ENCODE measurements at places on chromosomes 1 and 21.

GRCh38 chr1:235156265-235156664, 4.8 kb downstream of the RBM34 start:
- no peak for DNase-seq

DNA sequence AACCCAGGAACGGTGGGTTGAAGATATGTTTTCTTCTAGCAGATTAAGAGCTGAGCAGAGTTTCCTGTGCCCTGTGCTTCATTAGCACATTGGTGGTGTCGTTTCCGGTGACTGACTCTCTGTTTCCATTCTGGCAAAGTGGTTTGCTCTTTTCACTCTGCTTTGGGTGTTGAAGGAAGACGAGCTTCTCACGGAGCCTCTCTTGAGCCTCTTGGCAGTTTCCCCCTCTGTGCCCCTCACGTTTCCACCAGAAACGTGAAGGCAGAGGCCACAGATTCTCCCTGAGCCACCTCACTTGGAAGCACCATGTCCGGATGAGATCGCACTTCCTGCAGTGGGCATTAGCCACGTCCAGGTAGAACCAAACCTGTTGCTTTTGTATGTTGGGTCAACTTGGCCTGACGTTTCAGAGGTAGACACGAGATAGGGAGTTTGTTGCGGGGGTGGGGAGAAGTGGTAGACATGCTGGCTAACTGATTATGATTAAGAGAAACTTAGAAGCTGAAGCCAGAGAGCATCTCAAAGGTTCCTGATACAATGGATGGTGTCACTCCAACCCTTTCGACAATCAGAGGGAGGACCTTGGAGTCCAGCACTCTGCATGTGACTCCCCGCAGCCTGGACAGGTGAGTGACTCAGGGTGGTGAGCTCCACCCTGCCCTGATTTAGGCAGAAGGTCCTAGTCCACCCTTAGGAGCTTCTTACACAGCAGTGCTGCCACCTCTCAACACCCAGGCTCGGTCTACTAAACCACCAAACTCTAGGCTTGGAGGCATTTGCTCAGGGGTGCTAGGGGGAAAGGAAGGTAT, at the start of gene LAX1:
Gene LAX1, plus strand, starts transcription at position 155 of the 809 bp plus-strand sequence. Its CDS starts 383 bp downstream, at position 538.
- peak; percentile 67 for DNase-seq

DNA sequence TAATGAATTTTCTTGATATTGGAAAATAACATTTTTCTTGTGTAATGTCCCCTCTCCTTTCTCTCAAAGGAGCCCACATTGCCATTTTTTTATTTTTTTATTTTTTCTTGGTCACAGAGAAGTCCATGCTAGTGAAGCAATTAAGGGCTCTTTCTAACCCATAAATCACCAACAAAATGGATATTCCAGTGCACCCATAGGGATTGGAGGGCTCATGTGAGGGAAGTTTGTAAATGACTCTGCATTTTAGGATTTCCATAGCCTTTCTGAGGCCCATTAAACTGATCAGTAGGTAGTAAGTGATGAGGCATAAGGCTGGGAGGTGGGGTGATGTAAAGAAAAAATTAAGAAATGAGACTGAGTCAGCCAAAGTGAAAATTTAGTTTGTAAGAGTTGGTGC, 55.9 kb upstream of the JAK1 start:
- no peak for DNase-seq

- no peak for DNase-seq
Observed at GRCh38 chr1:12067900-12068821, 5.1 kb downstream of the TNFRSF8 start.

DNA sequence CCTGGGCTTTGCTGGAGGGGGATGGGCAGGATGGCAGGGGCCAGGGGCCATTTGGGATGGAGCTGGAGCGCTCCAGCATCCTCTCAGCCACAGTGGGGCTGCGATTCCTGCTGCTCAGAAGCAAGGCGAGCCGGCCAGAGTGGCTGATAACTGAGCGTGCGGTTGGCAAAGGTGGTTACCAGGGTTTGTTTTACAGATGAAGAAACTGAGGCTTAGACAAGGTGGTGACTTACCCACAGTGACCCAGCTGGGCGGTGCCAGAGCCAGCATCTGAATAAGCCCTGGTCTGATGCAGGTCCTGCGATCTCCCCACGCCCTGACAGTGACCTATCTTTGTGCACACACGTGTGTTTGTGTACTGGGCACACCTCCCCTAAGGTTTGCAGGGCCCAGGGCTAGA, 5.9 kb upstream of the PRXL2B start:
- DNase-seq: no peak

DNA sequence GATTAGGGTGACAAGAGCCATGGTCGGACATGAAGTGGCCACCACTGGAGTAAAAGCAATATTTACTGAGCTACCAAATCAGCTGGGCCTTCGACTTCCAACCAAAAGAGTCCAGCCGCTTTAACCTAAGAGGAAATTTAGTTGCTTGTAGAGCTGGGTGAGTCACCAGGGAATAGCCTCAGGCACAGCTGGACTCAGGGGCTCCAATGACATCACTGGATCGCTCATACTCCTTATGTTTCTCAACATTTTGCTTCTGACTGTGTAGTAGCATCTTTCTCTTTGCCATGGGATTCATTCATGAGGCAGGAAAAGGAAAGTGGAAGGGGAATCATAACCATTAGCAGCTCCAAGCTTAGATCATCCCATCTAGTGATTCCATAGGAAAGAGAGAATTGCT, 664.4 kb downstream of the MATN1 start:
- DNase-seq: no peak

GRCh38 chr1:218939095-218939494, 234.6 kb upstream of the LYPLAL1 start:
- no peak for DNase-seq

DNA sequence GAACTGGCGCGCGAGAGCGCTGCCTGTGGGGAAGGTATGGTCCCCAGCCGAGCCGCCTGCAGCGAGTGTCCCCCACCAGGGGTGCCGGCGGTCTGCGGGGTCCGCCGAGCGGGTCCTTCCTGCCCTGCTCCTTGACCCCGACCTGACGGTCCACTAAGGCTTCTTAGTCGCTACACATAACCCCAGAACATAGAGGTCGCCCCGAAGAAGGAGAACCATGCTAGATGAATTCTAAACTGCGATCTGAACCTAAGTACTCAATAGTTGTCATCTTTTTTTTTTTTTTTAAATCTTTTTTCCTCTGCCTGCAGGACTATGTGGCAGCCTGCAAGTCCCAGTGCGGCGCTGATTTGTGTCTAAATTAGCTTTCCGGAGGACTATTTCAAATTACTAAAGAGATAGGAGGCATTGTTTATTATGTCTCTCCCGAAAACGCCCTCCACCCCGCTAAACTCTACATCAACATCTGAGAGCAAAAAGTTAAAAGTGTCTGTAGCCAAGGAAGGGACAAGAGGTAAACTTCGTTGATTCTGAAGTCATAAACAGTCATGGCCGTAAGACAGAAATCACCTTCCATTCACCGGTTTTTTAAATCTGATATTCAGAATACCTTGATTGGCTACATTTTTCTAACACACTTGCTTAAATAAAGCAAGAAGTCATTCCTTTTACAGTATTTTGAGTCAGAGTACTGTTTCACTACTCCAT, 476 bp downstream of the AXDND1 start:
- no peak for DNase-seq

DNA sequence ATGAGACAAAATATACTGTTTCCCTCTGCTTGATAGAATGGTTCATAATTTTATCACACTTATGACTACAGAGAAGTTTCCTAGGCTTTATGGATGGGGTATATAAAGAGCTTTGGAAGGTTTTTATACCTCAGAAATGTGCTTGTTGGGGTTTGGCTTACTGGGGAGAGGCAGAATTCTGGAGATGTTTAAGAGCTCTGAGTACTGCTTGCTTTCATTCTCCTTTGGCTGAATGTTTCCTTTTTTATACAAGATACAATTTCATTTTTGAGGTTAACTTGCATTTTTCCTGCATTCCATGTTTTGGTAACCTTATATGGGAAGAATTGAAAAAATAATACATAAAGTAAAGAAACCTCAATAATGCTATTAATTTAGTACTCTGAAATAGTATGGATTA, 157.7 kb upstream of the COL11A1 start:
- DNase-seq: no peak

DNA sequence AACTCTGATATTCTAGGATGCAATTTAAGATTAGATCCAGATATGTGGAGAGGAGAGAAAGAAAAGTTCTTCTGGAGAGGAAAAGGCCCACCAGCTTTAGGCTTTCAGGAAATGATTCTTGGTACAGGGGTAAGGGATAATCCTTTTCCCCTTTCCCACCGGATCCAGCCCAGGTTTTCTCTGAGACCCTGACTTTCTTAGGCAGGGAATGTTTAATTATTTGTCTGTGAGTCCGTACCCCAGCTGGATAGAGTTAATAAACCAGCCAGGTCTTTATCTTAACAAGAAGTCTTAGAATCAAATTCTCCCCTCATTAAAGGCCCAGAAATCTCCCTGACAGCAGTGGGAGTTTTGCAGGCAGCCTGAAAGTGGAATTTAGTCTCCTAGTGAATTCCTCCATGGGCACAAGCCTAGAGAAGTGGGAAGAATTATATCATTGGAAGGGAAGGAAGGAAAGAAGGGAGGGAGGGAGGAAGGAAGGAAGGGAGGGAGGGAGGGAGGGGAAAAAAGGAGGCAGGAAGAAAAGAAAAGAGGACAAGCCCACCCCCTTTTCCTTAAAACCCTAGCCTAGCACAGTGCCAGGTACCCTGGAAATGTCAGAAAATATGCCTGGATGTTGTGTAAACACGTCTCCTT, 189.0 kb downstream of the PLPP3 start:
- DNase-seq: no peak

DNA sequence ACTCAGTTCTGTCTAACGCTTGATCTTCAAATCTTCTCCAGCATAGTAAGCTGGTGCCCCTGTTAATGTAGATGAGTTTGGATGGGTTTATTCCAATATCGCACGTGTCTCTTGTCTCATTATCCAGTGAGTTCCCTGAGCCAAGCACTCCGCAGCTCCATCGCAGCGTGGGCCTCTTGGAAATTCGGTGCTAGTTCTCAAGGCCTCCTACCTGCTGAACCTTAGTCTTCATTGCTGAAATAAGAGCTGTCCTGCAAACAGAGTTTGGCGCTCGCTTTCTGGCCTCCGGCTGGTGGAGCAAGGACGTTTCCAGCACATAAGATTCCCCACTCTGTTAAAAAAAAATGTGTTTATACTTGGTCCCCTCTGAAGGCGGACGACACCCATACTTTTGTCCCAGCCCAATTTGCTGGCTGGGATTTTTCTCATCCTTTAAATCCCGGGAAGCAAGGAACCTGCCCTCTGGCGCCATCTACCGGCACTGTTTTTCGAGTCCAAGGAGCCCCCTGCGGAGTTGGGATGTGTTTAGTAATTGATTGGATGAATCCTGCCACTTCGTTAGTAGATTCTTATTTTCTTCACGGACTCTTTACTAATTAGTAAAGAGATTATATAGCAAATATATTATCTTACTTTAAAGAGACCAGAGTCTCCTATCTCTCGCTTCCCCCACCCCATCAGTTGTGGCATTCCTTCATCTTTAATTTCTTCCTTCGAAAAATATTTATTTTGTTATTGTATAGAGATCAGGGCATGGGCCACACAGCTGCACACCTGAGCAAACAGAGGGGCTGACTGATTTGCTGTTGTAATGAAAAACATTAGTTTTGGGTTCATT, 14.7 kb downstream of the JUN start:
- peak; percentile 62 for DNase-seq

GRCh38 chr1:69070660-69071373, 496.9 kb upstream of the LRRC7 start:
- DNase-seq: no peak

Measured in activated naive CD8-positive, alpha-beta T cell treated with anti-CD3 and anti-CD28 coated beads, Interleukin-2, amount 10 ng/mL, durations not matched to agents 7 days and 5 days (primary cell).